Activated T-helper 1 cell treated with anti-CD3 and anti-CD28 coated beads, Interleukin-2, amount 50 U/mL, for 16 hours (primary cell): ENCODE measurements at places on chromosomes 6 and 20.

- DNase-seq, result no peak
Measured at GRCh38 chr6:33607126-33607783, 13.9 kb upstream of the ITPR3 start.

GRCh38 chr20:20083807-20084206 lies 31.5 kb downstream of the CFAP61 start:
- no peak for DNase-seq

DNA sequence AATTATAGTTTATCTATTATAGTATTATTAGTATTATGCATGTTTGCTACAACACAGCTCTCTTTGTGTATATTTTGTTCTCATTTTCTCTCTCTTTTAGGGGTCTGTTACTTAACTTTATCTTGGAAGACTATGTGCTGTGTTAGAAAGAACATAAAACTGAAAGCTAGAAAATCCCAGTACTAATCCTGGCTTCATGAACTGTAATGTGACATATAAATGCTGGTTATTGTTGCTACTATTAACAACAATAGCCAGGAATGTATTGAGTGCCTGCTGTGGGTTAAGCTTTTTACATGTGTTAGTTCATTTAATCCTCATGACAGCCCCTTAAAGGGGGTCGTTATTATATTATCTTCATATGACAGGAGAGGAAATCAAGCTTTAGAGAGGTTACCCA lies 170.0 kb upstream of the DTNBP1 start:
- no peak for DNase-seq

DNA sequence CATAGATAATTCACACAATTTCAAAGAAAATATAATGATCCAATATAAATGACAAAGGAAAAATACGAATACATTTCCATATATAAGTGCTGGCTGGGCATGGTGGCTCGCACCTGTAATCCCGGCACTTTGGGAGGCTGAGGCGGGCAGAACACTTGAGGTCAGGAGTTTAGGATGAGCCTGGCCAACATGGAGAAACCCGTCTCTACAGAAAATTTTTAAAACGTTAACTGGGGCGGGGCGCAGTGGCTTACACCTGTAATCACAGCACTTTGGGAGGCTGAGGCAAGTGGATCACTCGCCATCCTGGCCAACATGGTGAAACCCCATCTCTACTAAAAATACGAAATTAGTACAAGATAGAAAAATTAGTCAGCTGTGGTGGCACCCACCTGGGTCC lies 14.9 kb upstream of the MAPK13 start:
- no peak for DNase-seq

- DNase-seq, result no peak
Measured at GRCh38 chr6:122118945-122119506, 280.4 kb upstream of the HSF2 start.

DNA sequence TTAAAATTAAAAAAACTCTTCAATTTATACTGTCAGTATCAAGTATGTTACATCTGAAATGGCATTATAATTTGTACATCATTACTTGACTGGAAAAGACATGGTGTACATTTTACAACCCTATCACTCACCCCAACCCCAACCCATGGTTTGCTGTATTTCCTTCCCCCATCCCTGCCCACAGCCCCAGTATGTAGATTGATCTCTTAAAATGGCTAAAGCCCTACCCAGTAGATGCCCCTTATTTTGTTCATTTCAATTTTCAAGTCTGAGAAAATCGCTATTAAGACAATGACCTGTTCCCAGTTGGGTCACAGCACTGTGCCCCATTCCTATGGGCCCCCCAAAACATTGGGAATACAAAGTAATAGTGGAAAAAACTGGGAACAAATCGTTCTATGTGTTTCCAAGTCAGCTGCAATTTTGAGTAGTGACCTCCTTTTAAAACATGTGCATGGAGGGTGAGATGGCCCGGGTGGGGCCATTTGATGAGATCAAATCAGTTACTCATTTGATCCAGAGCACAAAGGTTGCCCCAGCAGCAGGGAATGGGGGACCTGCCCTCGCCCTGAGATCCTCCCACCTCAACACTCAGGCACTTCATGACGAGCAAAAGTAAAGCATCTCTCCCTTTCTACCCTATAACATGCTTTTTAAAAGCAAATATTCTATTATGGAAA lies 13.3 kb downstream of the EZR start:
- DNase-seq, result no peak

DNA sequence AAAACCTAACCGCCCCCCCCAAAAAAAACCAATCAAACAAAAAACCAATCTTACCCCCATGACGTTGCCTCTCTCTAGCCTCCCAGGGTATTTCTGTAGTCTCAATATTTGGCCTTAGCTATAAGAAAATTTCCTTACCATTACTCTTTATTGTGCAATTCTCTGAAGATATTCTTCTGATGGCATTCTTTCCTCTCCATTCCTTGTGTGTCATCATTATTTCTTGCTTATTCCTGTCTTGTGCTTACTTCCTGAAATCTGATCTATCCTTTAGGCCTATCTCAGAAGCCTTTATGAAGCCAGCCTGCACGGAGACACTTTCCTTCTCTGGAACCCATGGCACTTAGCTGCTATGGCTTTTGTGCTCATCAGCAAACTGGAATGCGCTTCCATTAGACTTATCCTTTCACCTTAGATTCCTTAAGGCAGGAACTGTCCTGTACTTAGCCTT lies 65.9 kb upstream of the DDR1 start:
- no peak for DNase-seq

DNA sequence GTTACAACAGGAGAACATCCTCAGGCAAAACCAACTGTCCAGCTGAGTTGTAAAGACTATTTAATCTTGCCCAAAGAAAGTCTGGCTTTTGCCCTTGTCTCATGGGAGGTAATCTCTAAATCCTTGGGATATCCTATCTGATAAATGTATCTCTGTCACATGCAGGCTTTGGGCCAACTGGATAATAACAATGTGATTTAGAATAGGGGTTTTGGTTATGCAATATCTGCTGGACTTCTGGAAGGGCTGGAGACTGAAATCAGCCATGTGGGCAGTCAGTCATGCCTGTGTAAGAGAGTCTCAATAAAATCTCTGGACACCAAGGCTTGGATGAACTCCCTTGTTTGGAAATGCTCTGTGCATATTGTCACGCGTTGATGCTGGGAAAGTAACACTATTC lies 56.3 kb upstream of the PRL start:
- no peak for DNase-seq

GRCh38 chr6:151056230-151056907 lies 183.4 kb upstream of the AKAP12 start:
- no peak for DNase-seq

GRCh38 chr6:37376078-37376743 lies 22.4 kb downstream of the RNF8 start:
- no peak for DNase-seq

DNA sequence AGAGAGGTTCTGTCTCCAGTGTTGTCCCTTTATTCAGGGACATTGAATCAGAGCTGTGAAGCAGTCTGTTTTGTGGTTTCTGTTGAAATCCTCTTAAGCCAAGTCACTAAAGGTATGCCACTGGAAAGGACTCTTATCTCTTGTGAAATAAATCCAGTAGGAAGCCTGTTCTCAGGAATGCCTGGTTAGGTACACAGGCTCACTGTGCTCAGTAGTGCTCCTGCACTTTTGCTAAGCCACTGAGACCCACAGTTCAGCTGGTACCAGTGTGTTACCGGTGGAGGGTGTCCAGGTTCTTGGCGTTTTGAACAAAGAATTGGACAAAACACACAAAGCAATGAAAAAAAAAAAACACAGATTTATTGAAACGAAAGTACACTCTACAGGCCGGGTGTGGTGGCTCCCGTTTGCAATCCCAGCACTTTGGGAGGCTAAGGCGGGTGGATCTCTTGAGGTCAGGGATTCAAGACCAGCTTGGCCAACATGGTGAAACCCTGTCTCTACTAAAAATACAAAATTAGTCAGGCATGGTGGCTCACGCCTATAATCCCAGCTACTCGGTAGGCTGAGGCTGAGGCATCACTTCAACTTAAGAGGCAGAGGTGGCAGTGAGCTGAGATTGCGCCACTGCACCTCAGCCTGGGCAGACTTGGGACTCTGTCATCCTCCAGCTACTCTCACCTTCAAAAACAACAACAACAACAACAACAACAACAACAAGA lies 186.1 kb downstream of the JARID2 start:
- DNase-seq, result no peak

- DNase-seq, result no peak
Measured at GRCh38 chr6:36377594-36377993, 9.9 kb downstream of the ETV7 start.

DNA sequence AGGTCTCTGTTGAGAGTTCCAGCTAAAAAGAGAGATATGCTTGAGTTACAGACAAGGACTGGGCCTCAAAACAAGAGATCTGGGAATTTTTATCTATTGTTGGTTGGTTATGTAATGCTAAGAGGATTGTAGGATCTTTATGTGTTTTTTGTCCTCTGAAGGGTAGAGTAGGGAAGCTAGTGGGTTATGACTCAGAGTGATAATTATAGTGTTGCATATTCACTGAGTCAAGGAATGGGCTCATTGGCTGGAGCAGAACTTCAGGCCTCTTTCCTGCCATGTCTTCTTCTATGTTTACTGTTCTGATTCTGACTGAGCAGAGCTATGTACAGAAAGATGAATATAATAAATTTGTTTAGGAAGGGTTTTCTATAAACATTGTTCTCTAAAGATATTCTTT lies 66.1 kb upstream of the NOX3 start:
- DNase-seq, result no peak

- no peak for DNase-seq
Measured at GRCh38 chr20:3041854-3042409, 1.5 kb upstream of the GNRH2 start.

GRCh38 chr20:23296841-23297701 lies 53.5 kb upstream of the NXT1 start:
- DNase-seq, result no peak

DNA sequence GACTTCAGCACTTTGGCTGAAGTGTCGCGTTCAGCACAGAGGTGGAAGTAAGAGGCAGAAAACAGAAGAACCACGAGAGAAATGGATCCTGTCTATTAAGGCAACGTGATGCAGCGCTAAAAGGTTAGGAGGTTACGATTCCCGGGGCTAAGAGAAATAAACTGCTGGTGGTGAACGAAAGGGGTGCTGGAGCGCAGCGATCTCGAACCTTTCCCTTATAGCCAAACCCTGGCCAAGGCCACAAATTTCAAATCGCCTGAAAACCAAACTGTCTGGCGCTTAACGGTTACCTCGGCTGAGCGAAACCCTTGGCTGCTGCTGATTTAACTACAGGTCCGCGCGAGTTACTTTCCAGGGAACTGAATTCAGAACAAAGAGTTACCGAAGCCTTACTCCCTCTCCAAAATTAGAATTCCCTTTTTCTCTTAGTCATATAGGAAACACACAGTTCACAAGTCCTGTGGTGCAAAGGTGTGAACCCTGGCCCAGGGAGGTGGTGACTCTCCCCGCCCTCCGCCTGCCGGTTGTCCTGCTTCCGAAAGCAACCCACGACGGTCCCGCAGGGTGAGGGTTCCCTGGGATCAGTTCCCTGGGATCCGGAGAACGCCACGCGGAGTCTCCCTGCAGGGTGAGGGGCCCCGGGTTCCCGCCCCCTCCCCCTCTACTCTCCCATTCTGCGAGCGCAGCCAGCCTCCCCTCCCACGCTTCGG lies 1.3 kb upstream of the SLC35D3 start:
- no peak for DNase-seq

DNA sequence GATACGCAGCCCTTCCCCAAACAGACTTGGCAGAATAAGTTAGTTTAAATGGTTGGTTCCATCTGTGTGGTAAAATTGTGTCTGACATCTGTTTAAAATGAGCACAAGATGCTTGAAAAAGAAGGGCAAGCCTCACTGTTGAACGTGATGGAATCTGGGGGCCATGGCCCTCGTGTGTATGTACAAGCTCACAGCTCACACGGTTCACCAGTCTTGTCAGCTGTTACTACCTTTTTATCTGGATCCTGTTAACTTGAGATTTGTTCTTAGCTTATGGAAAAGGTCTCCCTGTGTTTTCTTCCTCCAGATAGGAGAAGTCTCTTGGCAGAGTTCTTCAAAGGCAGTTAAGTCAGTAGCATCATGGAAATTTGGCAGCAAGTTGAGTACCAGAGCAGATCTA lies 270.6 kb downstream of the KHDC1L start:
- DNase-seq, result no peak

- no peak for DNase-seq
Measured at GRCh38 chr6:29764422-29765196, 41.4 kb downstream of the HLA-F start.
